ENCODE measurements at places on chromosomes 6 and 20.

GRCh38 chr6:33579828-33580714 lies at the start of gene BAK1:
Gene BAK1 (minus strand): TSS chr6:33580276. CDS start chr6:33577604, 2,672 bp downstream.
- DNase-seq = peak; percentile 73

GRCh38 chr20:57361517-57361916 lies 10.5 kb downstream of the RAE1 start:
- no peak for DNase-seq

DNA sequence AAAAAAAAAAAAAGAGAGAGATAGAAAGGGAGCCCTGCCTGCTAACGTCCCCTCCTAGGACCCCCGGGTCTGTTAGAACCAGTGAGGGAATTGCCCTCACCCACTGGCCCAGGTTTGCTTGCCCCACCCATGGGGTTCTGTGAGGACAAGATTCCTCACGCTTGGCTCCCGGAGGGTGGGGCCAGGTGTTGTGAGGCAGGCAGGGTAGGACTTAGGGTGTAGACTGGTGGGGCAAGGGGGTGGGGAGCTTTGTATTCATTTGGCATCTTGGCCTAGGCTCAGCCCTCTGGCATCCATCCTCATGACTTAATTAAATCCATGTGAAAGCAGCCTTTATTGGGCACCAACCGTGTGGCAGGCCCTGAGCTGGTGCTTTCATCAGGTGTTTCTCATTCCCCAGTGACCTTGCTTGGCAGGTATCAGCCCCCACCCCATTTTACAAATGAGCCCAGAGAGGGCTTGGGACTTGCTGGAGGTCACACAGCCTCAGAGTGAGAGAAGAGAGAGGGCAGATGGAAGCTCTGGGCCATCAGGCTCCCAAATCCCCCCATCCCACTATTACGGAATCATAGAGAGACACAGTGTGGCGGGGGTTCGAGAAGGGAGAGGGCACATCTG lies 19.0 kb downstream of the RAB44 start:
- DNase-seq = no peak

- DNase-seq = no peak
These were observed 25.6 kb downstream of the SNX9 start for GRCh38 chr6:157848693-157849092.

- DNase-seq = no peak
These were observed 273.2 kb downstream of the CD83 start for GRCh38 chr6:14390805-14391204.
